Aorta (tissue), 5 donors: ENCODE measurements at places on chromosomes 1 and 21. TPM values are rescaled to one million over a fixed set of nuclear protein-coding genes. Genes with fewer than 3 reads are reported as not detected.
A peak's percentile ranks its signal among the peaks of the same experiment; 100 is the strongest.

The CYP4A22 gene
- total RNA-seq: 0.18 TPM

The EVA1B gene
- 44.7 TPM for total RNA-seq

The HSD11B1 gene
- total RNA-seq: 13.9 TPM

The IL22RA1 gene
- total RNA-seq: 0.23 TPM

The ZSCAN20 gene
- 5.9 TPM for total RNA-seq

The CYP4Z1 gene
- total RNA-seq: 1.0 TPM

The ITSN1 gene
- total RNA-seq: 52.7 TPM

The VASH2 gene
- total RNA-seq: 1.8 TPM

The NLRP3 gene
- 7.0 TPM for total RNA-seq

The BMP8A gene
- not detected for total RNA-seq

The S100A2 gene
- total RNA-seq: 1.8 TPM

The BRWD1 gene
- total RNA-seq: 68.5 TPM

The ELOA gene
- total RNA-seq: 30.3 TPM

- DNase-seq: no peak
- no peak overlapping the region for H3K27ac ChIP-seq
- H3K27me3 ChIP-seq: no peaks in the 10 kb centered on the region
Measured at GRCh38 chr21:18298228-18298627, 53.6 kb downstream of the CHODL start.

DNA sequence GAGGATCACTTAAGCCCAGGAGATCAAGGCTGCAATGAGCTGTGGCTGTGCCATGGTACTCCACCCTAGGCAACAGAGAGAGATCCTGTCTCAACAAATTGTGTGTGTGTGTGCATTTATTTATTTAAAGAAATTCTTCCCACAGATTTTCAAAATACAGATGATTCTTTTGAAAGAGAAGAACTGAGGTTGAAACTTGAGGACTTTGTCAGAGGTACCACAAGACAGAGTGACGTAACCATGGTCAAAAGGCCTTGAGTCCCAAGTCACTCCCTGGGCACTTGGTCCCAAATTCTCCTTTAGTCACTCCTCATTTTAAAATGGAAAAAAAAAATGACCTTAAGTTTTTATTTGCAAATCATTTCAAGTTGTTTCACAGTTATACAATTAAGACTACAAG, 57.4 kb downstream of the TIAM1 start:
- no peaks in the 10 kb centered on the region for H3K36me3 ChIP-seq
- H3K27ac ChIP-seq: no peak overlapping the region
- no peak overlapping the region for H3K4me3 ChIP-seq
- no peaks in the 10 kb centered on the region for H3K27me3 ChIP-seq
- no peak for DNase-seq
- H3K4me1 ChIP-seq: no peaks in the 10 kb centered on the region

- peak overlapping the region; percentile 64 for H3K27ac ChIP-seq
- H3K4me1 ChIP-seq: no peaks in the 10 kb centered on the region
Measured at GRCh38 chr1:193115629-193116227, 6.1 kb upstream of the CDC73 start.

DNA sequence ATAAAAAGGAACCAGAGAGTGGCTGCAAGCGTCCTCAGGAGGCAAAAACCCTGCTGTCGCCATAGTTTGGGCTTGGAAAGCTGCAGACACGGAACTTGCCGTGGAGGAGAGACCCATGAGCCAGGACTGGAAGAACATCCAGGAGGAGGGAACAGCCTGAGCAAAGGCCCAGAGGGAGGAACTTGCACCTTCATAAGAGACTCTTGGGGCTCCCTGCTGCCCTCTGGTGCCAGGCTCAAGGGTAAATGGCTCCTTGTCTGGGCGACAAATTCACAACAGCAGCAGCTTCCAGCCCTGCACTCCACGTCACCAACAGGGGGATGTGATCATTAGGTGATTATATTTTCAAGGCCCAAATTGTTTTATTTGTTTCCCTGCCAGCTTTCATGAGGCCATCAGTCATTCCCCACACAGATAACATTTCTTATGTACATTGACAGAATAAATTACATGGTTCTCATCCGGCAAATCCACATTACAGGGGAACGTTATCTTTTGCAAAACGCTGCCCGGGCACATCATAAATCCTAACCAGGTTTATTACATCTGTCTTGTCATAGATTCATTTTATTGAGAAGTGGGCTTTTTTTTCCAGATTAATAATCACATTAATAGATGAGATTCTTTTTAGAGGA, 143.0 kb upstream of the GRIK3 start:
- no peaks in the 10 kb centered on the region for H3K27me3 ChIP-seq
- no peak overlapping the region for H3K27ac ChIP-seq
- H3K36me3 ChIP-seq: no peaks in the 10 kb centered on the region

DNA sequence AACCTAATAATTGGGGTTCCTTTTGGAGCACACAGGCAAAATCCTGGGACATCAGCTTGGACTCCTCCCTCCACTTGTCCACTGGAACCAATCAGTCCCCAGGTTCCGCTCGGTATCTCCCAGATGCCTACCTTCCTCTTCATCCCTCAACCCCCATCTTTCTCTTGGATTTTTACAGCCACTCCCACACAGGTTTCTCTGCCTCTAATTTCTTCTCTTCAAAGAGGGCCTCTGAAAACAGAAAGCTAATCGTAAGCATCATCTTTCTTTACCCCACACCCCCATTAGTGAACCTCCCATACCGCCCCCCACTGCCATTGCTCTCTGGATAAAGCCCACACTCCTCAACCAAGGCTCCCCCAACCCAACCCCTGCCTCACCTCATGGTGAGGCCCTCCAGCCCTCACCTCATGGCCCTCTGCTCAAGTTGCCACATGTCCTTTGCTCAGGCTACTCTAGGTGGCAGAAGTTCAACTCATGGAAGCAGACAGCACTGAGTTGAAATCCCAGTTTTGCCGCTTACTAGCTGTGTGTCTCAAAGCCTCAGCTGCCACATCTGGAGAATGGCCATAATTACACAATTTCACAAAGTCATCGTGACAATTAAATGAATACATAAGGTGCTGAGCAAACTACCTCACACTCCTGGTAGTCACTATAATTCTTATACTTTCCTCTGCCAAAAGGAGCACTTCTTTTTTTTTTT, 18.1 kb upstream of the WASF2 start:
- H3K27me3 ChIP-seq: no peaks in the 10 kb centered on the region
- no peaks in the 10 kb centered on the region for H3K4me1 ChIP-seq
- no peak overlapping the region for H3K27ac ChIP-seq
- no peaks in the 10 kb centered on the region for H3K36me3 ChIP-seq
- no peak overlapping the region for H3K4me3 ChIP-seq
- DNase-seq: no peak

DNA sequence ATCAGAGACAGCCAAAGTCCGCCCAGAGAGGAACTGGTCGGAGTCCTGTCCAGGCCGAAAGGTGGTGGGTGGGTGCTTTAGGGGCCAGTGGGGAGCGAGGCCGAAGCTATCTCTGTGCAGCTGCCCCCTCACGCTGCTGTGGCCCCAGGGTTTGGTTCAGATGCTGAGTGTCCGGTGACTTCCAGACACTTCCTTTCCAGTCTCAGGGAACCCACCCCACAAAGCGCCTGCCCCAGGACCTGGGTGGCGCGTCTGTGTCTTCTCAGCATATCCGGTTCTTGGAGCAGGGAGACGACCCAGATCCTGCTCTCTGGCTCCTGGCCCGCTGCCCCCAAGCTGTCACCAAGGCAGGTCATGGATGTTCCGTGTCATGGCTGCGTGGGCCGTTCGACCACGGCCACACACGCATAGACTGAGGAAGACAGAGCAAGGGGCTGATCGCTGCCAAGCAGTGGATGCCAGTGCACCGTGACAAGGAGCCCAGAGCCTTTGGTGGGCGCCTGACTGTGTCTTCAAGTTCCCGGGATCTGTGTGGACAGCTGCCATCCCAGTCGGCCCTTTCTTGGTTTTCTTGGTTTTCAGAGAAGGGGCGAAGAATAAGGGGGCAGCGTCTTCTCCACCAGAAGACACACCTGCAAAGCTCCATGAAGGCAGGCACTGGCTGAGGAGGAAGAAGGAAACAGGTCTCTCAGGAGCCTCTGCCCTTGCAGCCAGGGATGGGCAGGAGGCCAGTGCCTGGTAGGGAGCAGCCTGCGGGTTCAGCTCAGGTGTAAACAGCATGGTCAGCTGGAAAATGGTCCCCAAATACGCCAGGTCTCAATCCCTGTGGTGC, 22.9 kb upstream of the COL18A1 start:
- H3K36me3 ChIP-seq: no peaks in the 10 kb centered on the region
- no peaks in the 10 kb centered on the region for H3K27me3 ChIP-seq
- no peak overlapping the region for H3K27ac ChIP-seq
- H3K4me1 ChIP-seq: no peaks in the 10 kb centered on the region

- H3K27me3 ChIP-seq: no peaks in the 10 kb centered on the region
- H3K4me1 ChIP-seq: peaks cover 2% of the 10 kb centered on the region
- peak; percentile 40 for DNase-seq
- H3K27ac ChIP-seq: no peak overlapping the region
- H3K4me3 ChIP-seq: no peak overlapping the region
Measured at GRCh38 chr1:89259283-89259971, 13.2 kb downstream of the GBP5 start.

GRCh38 chr1:204634260-204634910, 51.2 kb downstream of the LRRN2 start:
- H3K36me3 ChIP-seq: no peaks in the 10 kb centered on the region
- H3K27ac ChIP-seq: no peak overlapping the region
- H3K4me3 ChIP-seq: no peak overlapping the region
- DNase-seq: no peak
- H3K27me3 ChIP-seq: no peaks in the 10 kb centered on the region

- no peaks in the 10 kb centered on the region for H3K27me3 ChIP-seq
- H3K27ac ChIP-seq: no peak overlapping the region
- no peak for DNase-seq
Measured at GRCh38 chr21:41142051-41142795, 25.7 kb upstream of the BACE2 start.

DNA sequence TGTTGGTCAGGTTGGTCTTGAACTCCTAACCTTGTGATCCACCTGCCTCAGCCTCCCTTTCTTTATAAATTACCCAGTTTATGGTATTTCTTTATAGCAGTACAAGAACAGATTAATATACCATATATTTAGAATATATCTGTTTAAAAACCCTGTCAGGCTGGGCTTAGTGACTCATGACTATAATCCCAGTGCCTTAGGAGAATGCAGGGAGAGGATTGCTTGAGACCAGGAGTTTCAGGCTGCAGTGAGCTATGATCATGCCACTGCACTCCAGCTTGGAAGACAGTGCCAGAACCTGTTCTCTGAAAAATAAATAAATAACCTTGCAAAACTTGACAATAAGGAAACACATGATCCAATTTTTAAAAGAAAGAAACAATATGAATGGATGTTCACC, 43.9 kb downstream of the ZNF684 start:
- H3K27me3 ChIP-seq: no peaks in the 10 kb centered on the region
- no peak overlapping the region for H3K27ac ChIP-seq
- H3K4me1 ChIP-seq: no peaks in the 10 kb centered on the region
- H3K36me3 ChIP-seq: no peaks in the 10 kb centered on the region

- H3K27me3 ChIP-seq: no peaks in the 10 kb centered on the region
- no peaks in the 10 kb centered on the region for H3K4me1 ChIP-seq
- H3K4me3 ChIP-seq: no peak overlapping the region
- no peak overlapping the region for H3K27ac ChIP-seq
- no peaks in the 10 kb centered on the region for H3K36me3 ChIP-seq
- DNase-seq: peak; percentile 62
Measured at GRCh38 chr1:41734201-41734970, 184.3 kb downstream of the HIVEP3 start.

DNA sequence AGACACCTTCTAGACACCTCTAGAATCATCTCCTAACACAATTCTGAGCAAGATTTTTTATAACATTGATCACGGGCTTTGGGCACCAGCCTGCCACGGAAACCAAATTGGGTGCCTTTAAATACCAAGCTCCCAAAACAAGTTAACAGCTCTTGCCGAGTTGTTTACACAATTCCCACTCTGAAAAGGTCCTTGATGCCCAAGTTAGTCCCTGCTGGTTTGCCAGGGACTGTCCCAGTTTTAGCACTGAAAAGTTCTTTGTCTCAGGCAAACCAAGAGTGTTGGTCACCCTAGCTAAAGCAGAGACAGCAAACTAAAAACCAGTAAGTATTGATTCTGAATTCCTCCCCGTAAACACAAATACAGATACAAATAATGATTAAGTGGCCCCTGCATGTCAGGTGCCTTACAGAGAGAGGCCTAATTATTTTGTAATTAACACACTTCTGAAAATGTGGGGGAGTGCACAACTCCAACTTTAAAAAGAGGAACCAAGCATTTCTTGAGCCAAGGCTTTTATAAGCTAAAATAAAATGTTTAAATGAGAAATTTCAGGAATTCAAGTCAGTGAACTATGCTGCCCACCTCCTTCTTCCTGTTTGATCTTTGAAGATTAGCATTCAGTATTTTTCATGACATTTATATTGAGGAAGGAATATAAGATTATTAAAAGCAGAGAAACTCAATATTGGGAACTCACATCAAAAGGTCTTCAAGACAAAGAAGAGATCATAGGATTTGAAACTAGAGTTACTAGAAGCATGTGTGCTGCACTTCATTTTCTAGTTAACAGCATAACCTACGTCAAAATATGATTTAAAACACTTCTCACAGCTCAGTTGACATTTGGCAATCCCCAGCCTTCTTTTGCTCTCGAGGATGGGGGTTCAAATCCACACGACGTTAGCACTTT, 9.0 kb upstream of the UBE2U start:
- DNase-seq: no peak
- no peak overlapping the region for H3K27ac ChIP-seq
- H3K4me1 ChIP-seq: no peaks in the 10 kb centered on the region
- H3K4me3 ChIP-seq: no peak overlapping the region

DNA sequence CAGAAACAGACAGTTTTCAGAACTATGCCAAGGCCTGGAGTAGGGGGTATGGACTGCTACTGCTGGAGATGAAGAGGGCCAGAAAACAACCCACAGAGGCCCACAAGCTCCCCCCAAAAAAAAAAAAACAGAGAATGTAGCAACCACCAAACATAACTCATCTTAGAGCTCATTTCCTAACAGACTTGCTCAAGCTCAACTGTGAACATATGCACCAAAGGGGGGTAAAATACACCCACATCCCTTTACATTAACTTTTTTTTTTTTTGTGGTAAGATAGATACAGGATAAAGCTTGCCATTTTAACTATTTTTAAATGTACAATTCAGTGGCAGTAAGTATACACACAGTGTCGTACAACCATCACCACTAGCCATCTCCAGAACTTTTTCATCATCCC, 36.0 kb downstream of the SEC16B start:
- H3K27ac ChIP-seq: no peak overlapping the region
- peaks cover 12% of the 10 kb centered on the region for H3K36me3 ChIP-seq
- no peak overlapping the region for H3K4me3 ChIP-seq
- DNase-seq: no peak
- H3K27me3 ChIP-seq: no peaks in the 10 kb centered on the region
- no peaks in the 10 kb centered on the region for H3K4me1 ChIP-seq

GRCh38 chr1:158179301-158180041, 1.2 kb upstream of the CD1D start:
- H3K4me3 ChIP-seq: no peak overlapping the region
- H3K27me3 ChIP-seq: no peaks in the 10 kb centered on the region
- no peak overlapping the region for H3K27ac ChIP-seq
- no peaks in the 10 kb centered on the region for H3K36me3 ChIP-seq
- DNase-seq: no peak
